ENCODE measurements at places on chromosomes 5 and 9.

DNA sequence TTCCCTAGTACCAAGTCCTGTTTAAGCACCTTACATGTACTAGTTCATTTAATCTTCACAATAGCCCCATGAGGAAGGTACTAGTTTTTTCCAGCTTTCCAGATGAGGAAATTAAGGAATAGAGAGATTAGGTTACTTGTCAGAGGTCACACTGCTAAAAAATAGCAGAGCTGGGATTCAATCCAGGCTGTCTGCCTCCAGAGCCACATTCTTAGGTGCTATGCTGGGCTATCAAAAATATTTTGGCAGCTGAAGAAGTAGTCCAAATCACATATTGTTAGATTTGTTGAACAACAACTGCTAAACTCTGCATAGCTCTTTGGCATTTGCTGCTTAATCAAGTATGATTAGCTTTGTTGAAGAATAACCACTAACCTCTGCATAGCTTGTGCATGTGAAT, 591.5 kb upstream of the KLF4 start:
- no peak for DNase-seq

GRCh38 chr9:81841333-81841732, 86.9 kb upstream of the SPATA31D4 start:
- no peak for DNase-seq

DNA sequence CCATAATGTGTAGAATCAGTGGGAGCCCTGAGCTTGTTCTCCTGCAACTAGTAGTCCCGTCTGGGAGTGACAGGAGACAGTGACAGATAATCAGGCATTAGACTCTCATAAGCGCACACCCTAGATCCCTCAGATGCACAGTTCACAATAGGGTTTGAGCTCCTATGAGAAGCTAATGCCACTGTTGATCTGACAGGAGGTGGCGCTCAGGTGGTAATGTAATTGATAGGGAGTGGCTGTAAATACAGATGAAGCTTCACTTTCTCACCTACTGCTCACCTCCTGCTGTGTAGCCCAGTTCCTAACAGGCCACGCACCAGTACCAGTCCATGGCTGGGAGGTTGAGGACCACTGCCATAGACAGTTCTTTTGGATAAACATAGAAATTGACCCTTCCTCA, 188.7 kb downstream of the ROR2 start:
- no peak for DNase-seq

DNA sequence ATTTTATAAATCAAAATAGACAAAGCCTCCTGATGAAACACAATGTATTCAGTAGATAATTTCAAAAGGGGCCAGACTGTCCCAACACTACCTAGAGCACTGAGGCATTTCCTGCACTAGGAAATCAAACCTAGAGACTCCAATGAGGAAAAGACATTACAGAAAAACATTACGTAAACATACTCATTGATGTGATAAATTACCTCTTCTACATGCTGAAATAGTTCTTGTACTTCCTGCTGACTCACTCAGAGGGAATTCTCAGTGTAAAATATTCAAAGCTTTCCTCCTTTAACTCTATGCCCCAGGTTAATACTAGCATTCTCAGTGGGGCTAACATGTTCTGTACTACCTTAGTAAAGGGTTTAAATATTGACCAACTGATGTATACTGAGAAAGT, 178.0 kb downstream of the ESM1 start:
- DNase-seq, result no peak

- no peak for DNase-seq
Measured at GRCh38 chr5:173391031-173391430, 62.8 kb upstream of the STC2 start.

DNA sequence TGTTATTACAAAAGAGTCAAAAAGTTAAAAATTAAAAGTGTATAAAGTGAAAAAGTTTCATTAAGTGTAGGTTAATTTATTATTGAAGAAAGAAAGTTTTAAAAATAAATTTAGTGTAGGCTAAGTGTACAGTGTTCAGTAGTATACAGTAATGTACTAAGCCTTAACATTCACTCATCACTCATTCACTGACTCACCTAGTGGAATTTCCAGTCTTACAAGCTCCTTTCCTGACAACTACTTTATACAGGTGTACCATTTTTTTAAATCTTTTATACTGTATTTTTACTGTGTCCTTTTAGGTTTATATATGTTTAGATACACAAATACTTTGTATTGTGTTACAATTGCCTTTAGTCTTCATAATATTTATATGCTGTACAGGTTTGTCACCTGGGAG, 530.2 kb upstream of the FAM174A start:
- DNase-seq, result no peak

DNA sequence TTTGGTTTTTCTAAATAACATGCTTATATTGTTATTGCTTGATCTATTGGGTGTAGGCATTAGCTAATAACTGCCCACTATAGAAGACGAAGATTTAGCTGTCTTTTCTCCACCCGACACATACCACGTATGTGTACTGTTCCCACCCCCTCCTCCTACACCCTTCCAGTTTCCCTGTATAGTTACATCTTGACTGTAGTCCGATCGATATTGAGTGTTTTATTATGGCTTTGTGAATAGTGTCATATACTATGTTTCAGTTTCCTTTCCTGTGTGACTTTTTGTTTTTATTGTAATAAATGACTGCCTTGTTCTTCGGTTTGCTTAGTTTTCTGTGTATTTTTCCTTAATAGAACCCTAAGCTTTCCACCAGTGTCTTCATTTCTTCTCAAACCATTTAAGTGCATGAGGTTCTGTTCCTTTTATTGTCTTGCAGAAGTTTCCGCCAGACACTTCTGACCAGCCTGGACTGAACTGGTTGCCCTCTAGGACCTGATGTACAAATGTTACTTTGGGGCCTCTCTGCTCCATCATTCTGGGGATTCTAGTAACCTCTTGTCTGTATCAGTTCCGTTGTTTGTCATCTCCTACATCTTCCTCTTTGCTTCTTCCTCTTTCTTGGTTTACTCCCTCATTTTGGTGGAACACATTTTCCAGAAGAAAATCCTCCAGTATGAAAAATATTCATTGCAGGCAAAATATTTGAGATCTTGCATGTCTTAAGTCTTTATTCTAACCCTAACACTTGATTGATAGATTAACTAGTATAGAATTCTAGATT, 61.8 kb downstream of the PRKACG start:
- peak; percentile 26 for DNase-seq

GRCh38 chr9:2560180-2560579, 61.4 kb upstream of the VLDLR start:
- DNase-seq, result no peak

DNA sequence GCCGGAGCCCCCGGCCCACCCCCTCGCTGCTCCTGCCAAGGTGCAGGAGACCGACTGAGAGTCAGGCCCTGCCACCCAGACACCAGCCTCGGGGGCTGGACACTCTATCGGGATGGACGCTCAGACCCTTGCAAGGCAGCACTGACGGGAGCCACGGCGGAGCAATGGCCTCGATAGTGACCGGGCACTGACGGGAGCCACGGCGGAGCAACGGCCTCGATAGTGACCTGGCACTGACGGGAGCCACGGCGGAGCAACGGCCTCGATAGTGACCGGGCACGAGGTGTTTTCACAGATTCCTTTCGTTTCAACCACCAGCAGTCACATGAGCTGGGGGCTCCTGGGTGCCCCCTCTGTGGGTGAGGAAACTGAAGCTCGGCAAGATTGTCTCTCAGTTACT, 123.6 kb upstream of the PPP1R26 start:
- DNase-seq, result no peak

GRCh38 chr5:27727254-27727653, 688.9 kb upstream of the CDH9 start:
- no peak for DNase-seq

GRCh38 chr5:126031989-126032716, 391.1 kb upstream of the GRAMD2B start:
- no peak for DNase-seq

DNA sequence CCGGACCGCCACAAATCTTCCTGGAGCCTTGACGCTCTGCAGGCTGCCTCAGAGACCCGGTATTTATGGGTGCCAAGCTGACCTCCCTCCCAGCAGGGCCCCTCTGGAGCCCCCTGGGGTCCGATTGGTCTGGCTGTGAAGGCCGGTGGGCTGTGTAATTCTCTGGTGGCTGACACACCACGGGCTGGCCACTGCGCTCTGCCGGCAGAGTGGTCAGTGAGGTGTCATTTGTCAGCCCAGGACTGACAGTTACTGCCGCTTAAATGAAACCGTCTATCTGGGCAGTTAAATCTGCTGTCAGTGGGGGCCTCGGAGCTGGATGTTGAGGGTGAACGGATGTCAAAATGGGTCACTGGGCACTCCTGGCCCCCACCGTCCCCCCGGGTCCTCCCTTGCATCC, 10.7 kb downstream of the NR5A1 start:
- no peak for DNase-seq

DNA sequence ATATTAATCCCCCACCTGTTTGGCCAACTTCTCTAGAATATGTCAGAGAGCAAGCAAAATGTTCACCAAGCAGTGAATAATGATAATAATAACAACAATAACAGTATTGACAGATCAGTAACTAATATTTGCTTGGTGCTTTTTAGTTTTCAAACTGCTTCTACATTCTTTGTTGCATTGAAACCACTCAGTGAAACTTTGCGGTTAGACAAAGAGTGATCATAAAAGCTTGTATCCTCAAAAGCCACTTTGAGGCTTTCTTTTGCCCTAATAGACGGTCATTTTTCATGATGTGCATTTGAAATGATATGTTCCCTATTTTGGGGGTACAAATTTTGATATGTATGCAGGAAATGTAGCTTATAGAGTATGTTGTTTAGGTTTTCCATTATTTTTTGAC, 43.6 kb upstream of the PTGS1 start:
- DNase-seq, result no peak

DNA sequence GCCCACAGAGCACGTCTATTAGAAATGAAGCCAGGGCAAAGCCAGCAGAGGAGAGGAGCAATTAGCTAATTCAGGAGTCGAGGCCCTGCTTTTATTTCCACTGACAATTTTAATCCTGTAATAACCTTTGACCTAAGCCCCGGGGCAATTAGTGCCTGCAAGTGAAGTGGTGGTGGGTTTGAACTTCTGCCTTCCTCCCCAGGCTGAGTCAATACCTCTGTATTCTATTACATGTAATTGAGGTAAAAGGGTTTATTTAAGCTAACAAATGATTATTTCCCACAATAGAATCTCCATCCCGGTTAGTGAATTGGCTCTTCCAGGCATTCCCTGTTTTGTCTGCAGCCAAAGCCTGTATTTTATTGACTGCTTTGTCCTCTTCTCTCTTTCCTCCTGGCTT, 49.9 kb downstream of the FGF18 start:
- no peak for DNase-seq

- DNase-seq, result no peak
Measured at GRCh38 chr9:36450110-36450732, 50.2 kb upstream of the RNF38 start.

GRCh38 chr5:140310434-140310833, 7.5 kb upstream of the PFDN1 start:
- DNase-seq, result no peak
